ENCODE measurements at places on chromosomes 7 and 10. TPM values are rescaled to one million over a fixed set of nuclear protein-coding genes. Genes with fewer than 3 reads are reported as not detected.

DNA sequence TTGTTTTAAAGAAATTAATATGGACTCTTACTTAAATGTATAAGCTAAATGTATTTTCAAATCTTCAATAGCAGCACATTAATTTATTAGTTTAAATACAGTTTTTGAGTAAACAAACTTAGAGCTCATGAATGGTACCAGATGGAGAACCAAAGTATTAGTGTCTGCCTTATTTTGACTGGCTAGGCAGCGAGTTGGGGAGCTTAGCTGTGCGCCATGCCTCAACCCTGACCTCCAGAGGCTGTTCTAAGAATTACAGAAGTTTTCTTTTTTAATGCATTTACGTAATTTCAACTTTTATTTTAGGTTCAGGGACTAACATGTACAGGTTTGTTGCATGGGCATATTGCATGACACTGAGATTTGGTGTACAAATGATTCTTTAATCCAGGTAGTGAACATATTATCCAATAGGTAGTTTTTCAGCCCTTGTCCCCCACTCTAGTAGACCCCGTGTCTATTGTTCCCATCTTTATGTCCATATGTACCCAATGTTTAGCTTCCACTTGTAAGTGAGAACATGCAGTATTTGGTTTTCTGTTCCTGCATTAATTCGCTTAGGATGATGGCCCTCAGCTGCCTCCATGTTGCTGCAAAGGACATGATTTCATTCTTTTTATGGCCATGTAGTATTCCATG lies 166.8 kb downstream of the IQUB start:
- peak; percentile 10 for DNase-seq

GRCh38 chr10:75507469-75507868 lies 76.0 kb downstream of the LRMDA start:
- no peak for DNase-seq

LRRC18 gene
- total RNA-seq = not detected

DNA sequence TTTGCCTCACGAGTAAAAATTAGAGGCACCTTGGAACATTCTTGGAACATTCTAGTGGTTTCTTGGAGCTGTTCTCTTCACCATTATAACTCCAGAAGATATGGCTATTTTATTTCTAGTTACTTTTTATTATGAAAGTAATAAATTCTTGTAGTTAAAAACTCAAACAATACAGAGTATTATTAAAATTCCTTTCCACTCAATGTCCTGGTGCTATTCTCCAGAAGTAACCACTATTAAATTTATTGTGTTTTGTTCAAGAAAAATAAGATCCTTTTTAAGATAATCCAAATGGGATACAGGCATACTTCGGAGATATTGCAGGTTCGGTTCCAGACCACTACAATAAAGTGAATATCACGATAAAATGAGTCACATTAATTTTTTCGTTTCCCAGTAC lies 68.6 kb downstream of the NOC3L start:
- DNase-seq = no peak

- no peak for DNase-seq
These were observed 15.6 kb downstream of the PARP12 start for GRCh38 chr7:140047197-140047596.

DNA sequence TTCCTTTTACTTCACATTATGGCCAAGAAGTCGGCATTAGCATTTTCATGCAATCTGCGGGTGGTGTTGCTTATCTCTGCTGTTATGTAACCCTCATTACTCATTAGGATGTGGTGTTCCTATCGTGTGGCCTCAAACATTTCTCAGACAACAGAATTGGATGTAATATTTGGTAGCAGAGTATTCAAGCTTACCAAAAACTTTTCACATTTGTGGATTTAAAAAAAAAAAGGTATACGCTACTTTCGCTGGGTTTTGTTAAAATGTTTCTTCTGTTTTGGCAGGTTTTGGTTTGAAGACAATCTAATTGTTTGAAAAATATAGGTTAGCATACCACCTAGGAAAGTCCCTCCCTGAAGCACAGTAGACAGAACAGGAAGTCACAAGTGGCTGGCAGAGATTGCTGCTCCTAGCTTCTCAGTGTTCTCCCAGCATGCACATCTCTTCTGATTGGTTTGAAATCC lies 128.8 kb downstream of the GATA3 start:
- DNase-seq = no peak

SPAM1 gene
- not detected for total RNA-seq

- no peak for DNase-seq
These were observed 10.6 kb downstream of the CALHM2 start for GRCh38 chr10:103441611-103442010.

ZNF92 gene
- 19.0 TPM for total RNA-seq

DNA sequence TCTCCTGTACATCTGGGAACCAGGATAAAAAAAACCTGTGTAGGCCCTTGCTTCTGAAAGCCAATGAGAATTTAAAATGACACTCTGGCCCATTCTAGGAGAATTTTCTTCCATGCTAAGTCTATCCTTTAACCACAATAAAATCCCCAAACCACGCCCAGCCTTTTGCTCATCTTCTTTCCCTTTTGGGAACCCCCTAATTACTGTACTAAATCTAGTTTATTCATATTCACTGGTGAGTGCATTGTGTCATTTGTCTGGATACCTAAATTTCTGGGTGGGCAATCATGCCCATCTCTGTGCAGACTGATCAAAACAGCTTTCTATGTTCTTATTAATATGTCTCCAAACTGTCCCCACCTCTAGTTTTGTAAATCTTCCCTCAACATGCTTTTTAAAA lies 11.7 kb upstream of the CDK14 start:
- DNase-seq = no peak

DNA sequence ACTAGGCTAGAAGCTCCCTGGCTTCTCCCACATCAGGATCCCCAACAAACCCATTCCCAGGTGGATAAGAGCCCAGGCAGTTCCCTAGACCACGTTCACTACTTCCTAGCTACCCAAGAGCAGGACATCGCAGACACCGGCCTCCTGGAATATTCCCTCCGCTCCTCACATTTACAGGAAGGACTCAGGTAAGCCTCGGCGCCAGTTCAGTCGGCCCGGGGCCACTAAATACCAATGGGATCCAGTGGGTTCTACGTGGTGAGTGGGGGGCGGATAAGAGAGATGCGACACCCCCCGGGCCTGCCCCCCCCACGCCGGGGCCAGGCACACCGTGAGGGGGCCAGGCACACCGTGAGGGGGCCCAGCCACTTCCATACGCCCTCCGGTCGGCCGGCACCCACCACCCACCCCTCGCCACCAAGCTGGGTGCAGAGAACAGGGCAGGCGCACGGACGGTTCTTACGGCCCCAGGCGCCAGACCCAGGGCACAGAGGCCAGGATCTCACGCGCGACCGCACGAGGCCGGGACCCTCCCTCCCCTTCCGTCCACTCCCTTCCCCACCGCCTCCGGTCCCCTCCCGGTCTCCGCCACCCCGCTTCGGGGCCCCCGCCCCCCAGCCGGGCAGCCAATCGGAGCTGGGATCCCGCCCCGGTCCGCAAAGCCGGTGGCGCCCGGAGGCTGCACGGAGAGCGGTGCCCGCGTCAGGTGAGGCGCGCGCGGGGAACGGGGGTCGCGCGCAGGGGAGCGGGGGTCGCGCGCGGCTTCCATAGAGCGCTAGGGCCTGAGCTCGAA lies at the start of gene BLVRA:
TSS of gene BLVRA (plus strand) at position 652 of the 793 bp plus-strand sequence. CDS start 12,479 bp downstream, outside the sequence.
- DNase-seq = peak; percentile 37

DNA sequence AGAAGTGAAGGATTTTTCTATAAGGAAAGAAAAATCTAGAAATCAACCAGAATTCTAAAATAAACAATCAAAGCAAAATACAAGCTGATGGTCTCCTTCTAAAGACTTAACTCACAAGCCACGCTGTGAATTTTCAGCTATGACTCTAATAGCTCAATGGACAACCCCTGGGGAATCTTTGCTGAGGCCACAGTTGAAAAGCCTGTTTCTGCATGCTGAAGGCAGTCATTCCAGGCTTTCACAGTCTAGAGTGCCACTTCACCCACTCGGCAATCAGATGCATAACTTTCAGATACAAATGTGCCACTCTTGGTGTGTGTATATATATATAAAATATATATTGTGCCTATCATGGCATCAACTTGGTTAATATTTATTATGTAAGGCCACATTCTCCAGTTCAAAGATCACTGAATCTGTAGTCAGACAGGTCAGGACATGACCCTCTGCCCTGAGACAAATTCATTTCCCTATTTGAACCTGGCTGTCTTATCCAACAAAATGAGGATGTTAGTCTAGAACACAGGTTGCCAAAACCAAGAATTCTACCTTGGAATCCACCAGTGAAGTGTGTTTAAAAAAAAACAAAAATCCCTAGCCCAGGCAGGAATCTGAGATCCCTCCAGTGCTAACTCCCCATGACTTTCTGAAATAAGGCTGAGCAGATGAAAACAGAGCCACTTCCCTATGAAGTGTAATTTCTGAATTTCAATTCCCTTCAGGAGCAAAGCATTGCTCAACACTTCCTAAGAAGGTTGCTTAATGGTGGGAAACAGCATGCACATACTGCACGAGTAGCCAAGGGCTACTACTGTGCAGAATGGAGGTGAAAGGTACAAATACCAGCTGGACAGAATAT lies 9.9 kb downstream of the LIPA start:
- peak; percentile 3 for DNase-seq

All from HepG2 (cell line).